ENCODE measurements at places on chromosomes 7 and 10. TPM values are rescaled to one million over a fixed set of nuclear protein-coding genes. Genes with fewer than 3 reads are reported as not detected.

The TLX1 gene
- polyA plus RNA-seq = not detected

DNA sequence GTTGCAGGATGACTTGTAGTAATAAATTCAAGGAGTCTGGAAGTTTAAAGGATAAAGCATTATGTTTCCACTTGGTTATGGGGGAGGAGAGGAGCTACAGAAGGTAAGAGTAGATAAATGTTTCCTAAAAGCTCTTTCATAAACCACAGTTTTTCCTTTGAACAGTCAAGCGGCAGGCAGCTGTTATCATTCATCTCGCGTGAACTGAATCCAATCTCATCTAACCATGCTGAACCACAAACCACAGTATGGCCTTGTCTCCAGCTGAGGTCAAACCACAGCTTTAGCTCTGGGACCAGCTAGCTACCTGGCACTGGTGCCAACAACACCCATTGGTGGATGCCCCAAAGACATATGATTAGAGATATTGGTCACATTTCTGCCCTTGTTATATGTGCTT lies 63.3 kb downstream of the NOC3L start:
- peak; percentile 71 for DNase-seq

The PCDH15 gene
- polyA plus RNA-seq = not detected

DNA sequence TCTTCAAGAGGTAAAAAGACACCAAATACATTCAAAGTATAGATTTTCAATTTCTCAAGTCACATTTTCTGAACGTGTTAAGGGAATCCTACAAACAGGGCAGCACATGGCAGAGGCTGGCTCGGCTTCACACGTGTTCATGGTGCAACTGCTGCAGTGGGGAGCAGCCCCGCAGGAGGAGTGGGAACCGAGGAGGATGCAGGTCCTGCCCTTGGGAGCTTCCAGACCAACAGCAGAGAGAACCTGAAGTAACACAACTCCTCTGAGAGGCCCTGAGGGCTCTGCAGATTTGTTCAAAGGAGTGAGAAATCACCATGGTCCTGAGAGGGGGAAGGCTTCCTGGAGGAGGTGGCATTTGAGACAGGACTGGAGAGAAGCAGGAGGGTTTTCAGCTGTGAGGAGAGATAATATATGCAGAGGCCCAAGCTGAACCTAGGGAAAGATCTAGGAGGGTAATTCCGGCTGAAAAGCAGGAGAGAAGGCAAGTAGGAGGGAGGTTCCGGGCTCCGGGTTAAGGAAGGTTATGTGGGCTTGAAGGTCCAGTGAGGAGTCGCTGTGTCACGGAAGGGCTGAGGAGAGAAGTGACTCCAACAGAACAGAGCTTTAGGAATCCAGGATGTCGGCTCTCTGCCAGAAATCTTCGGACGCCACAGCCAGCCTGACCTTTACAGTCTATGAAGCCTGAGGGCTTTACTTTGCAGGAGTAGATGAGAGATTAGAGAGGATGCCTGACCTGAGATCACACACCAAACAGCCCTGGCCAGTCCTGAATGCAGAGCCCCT lies 77.5 kb downstream of the GPR26 start:
- no peak for DNase-seq

GRCh38 chr7:13852281-13852968 lies 137.0 kb downstream of the ETV1 start:
- DNase-seq = peak; percentile 54

DNA sequence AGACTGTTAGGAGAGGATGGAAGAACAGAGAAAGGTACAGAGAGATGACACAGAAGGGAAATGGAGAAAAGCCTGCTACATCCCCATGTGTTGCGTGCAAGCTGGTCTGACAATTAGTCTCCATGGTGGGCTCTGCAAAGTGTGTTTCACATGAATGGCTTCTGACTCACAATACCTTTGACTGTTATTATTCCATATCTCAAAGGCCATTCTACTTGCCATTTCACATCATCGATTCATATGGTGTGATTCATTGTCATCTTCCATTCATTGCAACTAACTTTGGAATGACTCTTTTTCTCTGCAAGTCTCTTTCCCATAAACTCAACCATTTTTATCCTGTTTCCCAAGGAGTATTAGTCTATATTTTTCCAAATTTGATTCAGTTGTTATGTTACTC lies 208.9 kb upstream of the INHBA start:
- DNase-seq = peak; percentile 66

DNA sequence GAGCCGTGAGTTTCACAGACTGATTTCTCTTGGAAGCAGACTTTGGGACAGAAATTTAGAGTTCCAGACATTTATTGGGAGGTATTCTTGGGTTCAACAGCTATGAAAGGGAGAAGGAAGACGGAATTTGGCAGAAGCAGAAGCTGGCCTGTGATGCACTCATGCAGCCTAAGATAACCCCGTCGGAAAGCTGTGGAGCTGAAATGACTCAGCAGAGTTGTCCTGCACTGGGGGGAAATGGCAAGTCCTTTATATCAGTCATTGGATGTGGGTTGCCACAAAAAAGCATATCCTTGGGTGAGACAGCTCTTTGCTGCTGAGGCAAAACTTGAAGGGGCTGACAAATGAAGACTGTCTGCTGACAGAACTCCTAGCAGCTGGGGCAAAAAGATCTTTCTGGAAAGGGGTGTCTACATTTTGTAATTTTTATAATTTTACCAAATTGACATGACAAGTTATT lies 11.5 kb upstream of the MICU1 start:
- DNase-seq = no peak

DNA sequence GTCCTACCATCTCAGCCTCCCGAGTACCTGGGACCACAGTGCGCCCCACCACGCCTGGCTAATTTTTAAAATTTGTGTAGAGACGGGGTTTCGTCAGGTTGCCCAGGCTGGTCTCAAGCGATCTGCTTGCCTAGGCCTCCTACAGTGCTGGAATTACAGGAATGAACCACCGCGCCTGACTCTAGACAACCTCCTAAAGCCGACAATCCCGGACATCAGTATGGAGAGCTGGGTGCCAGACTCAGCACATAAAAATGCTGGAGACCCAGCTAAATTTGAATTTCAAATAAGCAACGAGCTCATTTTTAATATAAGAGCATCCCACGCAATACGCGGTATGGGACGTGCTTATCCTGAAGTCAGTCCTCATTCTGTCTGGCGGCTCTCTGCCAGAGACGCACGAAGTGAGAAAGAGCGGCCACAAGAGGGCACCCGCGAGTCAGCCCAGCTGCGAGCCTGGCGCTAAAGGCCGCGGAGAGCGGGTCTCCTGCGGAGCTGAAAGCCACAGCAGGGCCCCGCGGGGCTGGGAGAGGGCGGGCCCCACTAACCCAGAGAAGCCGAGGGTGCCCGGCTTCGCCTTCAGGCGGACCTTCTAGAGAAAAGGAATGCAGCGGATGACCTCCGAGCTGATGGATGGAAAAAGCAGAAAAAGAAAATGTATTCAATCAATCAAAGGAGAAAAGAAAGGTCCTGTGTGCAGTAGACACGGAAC lies 7.0 kb downstream of the CALY start:
- DNase-seq = peak; percentile 68

DNA sequence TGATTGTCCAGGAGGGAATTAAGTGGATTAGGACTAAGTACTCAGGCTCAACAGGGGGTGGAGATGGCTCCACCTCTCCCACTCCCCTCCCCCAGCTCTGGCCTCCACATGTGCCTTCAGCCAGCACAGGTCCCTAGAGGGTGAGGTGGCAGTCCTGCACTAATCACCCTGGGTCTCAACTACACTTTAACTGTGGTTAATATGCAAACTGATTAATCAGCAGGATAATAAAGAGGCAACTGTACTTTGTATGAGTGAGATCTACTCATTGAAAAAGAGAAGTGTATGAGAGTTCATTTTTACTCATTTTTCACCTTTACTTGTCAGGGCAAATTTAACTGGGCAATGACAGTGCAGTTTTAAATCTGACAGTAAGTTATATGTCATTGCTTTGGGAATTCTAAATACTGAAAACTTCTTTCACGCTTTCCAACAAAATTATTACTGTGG lies 223.8 kb upstream of the CCDC6 start:
- no peak for DNase-seq

The ABCA13 gene
- polyA plus RNA-seq = 1.0 TPM

The CLIP2 gene
- polyA plus RNA-seq = 7.2 TPM

GRCh38 chr7:66267249-66267648 lies 62.1 kb downstream of the TPST1 start:
- peak; percentile 74 for DNase-seq

DNA sequence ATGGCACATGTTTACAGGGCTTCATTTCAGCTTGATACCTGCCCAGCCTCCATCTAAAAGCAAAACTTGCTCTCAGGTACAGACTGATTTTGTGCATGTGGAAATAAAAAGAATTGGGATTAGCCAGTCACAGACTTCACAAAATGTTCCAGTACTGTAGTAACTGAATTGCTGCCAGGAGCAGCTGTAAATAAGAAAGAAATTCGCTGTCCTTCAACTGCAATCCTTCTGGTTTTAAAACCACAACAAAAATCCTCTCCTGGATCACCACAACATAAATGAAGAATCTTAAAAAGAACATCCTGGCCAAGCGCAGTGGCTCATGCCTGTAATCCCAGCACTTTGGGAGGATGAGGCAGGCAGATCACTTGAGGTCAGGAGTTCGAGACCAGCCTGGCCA lies 3.9 kb upstream of the MIOS start:
- no peak for DNase-seq

DNA sequence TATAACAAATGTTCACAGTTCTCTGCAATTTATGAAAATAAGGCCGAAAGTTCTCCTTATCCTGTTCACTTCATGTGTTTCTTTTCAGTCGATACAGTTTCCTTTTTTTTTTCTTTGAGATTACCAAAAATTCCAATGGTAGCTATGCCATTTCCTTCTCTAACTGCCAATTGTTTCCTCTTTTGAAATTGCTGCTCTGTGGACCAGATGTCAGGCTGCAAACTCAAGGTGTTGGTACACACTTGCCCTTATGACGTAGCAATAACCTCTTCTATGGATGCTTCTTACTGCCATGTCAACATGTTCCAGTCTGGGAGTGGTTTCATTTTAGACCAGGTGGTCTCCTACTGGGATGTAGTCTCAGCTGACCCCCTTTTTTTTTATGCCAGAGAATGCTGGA lies 52.9 kb downstream of the CASD1 start:
- DNase-seq = no peak

The PNLIPRP2 gene
- polyA plus RNA-seq = not detected

The FFAR4 gene
- not detected for polyA plus RNA-seq

The ITPRID1 gene
- polyA plus RNA-seq = not detected

DNA sequence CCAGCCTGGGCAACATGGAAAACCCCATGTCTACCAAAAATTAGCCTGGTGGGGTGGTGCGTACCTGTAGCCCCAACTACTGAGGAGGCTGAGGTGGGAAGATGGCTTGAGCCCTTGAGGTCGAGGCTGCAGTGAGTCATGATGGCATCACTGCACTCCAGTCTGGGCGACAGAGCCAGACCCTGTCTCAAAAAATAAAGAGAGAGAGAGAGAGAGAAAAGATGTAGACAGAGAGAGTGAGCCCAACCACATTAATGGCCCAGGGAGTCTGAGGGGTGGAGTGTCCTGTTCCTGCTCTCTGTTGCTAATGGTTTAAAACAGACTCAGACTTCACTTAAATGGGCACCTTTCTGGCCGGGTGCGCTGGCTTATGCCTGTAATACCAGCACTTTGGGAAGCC lies 455.7 kb upstream of the GALNT17 start:
- no peak for DNase-seq

The EBF3 gene
- not detected for polyA plus RNA-seq

DNA sequence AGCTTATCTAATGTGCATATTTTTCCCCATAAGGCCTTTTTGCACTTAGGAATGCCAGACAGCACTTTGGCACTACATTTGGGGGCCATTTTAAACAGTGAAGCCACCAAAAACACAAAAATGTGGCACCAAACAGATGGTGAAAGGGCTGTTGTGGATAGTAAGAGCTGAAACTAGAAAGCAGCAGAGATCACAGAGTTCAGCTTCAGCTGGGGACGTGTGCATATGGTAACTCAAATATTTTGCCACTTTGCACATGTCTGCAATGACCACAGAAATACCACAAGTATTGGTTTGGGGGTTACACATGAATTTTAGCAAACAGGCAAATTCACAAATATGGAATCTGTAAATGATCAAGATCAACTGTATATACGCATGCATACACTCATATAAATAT lies 72.8 kb downstream of the PODXL start:
- DNase-seq = no peak

DNA sequence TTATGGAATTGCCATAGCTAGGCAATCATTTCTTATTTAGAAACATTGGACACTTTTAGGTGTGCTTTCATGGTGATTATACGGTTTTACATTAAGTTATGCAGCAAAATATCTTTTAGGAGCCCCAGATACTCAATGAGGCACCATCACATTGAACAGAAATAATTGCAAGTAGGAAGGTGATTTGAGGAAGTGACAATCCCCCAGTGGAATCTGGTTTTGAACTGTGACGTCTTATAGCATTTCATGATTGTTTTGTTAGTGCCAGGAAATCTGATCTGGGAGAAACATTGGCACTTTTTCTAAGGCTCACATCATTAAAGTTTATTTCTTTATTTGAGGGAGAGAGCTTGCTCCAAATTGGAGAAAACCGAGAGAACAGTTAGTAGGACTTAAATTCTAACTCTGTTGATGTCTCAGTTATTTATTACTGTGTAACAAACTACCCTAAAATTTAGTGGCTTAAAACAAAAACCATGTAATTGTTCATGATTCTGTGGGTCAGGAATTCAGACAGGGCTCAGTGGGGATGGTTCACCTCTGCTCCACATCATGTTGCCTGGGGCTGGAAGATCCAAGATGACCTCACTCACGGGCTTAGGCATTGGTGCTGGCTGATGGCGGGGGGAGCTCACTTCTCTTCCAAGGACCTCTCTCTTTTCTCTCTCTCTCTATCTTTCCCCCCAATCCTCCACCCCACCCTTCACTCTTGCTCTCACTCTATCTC lies 78.2 kb upstream of the STEAP1B start:
- peak; percentile 54 for DNase-seq

The VAX1 gene
- polyA plus RNA-seq = not detected

DNA sequence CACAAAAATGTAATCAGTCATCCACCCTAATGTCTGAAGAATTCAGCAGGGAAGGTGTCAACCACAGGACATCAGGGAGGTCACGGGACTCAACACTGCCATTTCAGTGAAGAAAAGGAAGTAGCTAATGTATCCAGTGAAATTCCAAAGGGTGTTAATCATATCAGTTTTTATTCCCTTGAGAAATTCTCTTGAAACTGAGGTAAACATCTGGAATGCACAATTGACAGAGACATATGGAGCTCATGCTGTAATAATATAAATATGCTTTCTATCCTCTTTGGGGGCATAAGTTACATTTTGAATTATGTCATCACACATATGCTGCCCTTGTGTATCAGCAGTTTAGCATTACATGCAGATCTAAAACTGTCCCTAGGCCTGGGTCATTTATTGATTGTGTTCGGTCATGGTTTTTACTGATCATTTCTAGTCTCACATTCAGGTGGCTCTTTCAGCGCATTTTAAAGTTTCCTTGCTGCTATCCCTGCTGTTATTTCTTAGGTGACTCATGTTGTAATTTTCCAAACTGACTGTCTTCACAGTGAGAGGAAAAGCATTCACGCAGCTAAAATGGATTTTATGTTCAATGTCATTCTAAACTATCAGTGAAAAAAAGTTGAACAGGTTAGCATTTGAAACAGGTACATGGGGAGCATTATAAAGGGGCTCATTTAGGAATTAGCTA lies 273.9 kb downstream of the TSPAN12 start:
- DNase-seq = peak; percentile 5

The HOXA7 gene
- polyA plus RNA-seq = 3.9 TPM

- DNase-seq = no peak
These were observed 34.5 kb downstream of the LHPP start for GRCh38 chr10:124496150-124496549.

- no peak for DNase-seq
These were observed 43.3 kb upstream of the SLC26A3 start for GRCh38 chr7:107846324-107846723.

All from mammary epithelial cell (primary cell).